ENCODE measurements at places on chromosomes 2 and 18. TPM values are rescaled to one million over a fixed set of nuclear protein-coding genes. Genes with fewer than 3 reads are reported as not detected.

Gene UGT1A3
- total RNA-seq: not detected

Gene CCBE1
- 2.1 TPM for total RNA-seq

Gene ZSCAN30
- 15.5 TPM for total RNA-seq

Gene POTEE
- total RNA-seq: 0.97 TPM

Gene LAMA3
- 4.9 TPM for total RNA-seq

Gene SANBR
- total RNA-seq: 10.8 TPM

Gene CD207
- total RNA-seq: not detected

Gene COA5
- total RNA-seq: 34.8 TPM

Gene WNT10A
- not detected for total RNA-seq

Gene C2orf42
- 12.7 TPM for total RNA-seq

Gene TEKT4
- total RNA-seq: not detected

Gene LBH
- 30.3 TPM for total RNA-seq

Gene MARCHF4
- total RNA-seq: 1.2 TPM

Gene AFF3
- total RNA-seq: 5.9 TPM

Gene OSR1
- not detected for total RNA-seq

Gene CFAP65
- 0.23 TPM for total RNA-seq

Gene EPB41L3
- 17.0 TPM for total RNA-seq

Gene REG1B
- not detected for total RNA-seq

Gene TM4SF20
- total RNA-seq: not detected

Gene VWA3B
- not detected for total RNA-seq

Gene ATP6V1B1
- not detected for total RNA-seq

Gene TGFBRAP1
- total RNA-seq: 23.5 TPM

Gene CNDP1
- not detected for total RNA-seq

Gene CDH7
- total RNA-seq: 2.0 TPM

Gene TPO
- not detected for total RNA-seq

Gene TRIM54
- 3.3 TPM for total RNA-seq

Gene GALNT3
- total RNA-seq: 17.1 TPM

Gene EHD3
- total RNA-seq: 11.9 TPM

Gene MDH1B
- total RNA-seq: 1.7 TPM

Gene DAW1
- total RNA-seq: 2.0 TPM

Gene ITGB6
- total RNA-seq: not detected

Gene DCTN1
- total RNA-seq: 131 TPM

Gene ACVR1C
- 1.1 TPM for total RNA-seq

Gene SP110
- 2.3 TPM for total RNA-seq

Gene TMEM17
- total RNA-seq: 3.0 TPM

Gene TIGD1
- total RNA-seq: 7.6 TPM

Gene APOB
- total RNA-seq: 0.62 TPM

Gene ADAM23
- total RNA-seq: 12.0 TPM

Gene KLHL30
- total RNA-seq: 0.07 TPM

Gene ASB18
- not detected for total RNA-seq

Gene DNAJC5G
- total RNA-seq: 0.39 TPM

Gene IL36A
- total RNA-seq: not detected

Gene PID1
- 4.0 TPM for total RNA-seq

Gene PROKR1
- 5.2 TPM for total RNA-seq

Gene WDR7
- total RNA-seq: 12.0 TPM

Gene NEU2
- total RNA-seq: not detected

Gene NPHP1
- 1.2 TPM for total RNA-seq

Gene SNORC
- 0.62 TPM for total RNA-seq

Gene TCF7L1
- 42.4 TPM for total RNA-seq

Gene TUBB8B
- total RNA-seq: 3.6 TPM

Gene SH2D6
- not detected for total RNA-seq

Gene SLC35F6
- total RNA-seq: 15.0 TPM

Gene PRKAG3
- total RNA-seq: not detected

Gene FAM124B
- 6.8 TPM for total RNA-seq

Gene ARHGAP28
- total RNA-seq: 9.6 TPM

Gene CAPN14
- 0.54 TPM for total RNA-seq

All from GM23338 (cell line).